ENCODE measurements at places on chromosomes 13 and 19. TPM values are rescaled to one million over a fixed set of nuclear protein-coding genes. Genes with fewer than 3 reads are reported as not detected.

Gene KLK13
- 0.67 TPM for total RNA-seq

Gene DOCK6
- total RNA-seq = 411 TPM

- no peaks in the 10 kb centered on the region for H3K36me3 ChIP-seq
- H3K4me1 ChIP-seq = no peaks in the 10 kb centered on the region
- peaks cover 2% of the 10 kb centered on the region for H3K27me3 ChIP-seq
- H3K4me3 ChIP-seq = no peak overlapping the region
Measured at GRCh38 chr13:59901191-59901590, 262.5 kb downstream of the DIAPH3 start.

GRCh38 chr13:101488734-101489133, 36.3 kb downstream of the ITGBL1 start:
- no peak overlapping the region for H3K4me3 ChIP-seq
- H3K27ac ChIP-seq = no peak overlapping the region
- no peak for DNase-seq
- no peaks in the 10 kb centered on the region for H3K27me3 ChIP-seq

Gene HIPK4
- total RNA-seq = not detected

Gene TMPRSS9
- not detected for total RNA-seq

Gene PCDH20
- total RNA-seq = 5.2 TPM

DNA sequence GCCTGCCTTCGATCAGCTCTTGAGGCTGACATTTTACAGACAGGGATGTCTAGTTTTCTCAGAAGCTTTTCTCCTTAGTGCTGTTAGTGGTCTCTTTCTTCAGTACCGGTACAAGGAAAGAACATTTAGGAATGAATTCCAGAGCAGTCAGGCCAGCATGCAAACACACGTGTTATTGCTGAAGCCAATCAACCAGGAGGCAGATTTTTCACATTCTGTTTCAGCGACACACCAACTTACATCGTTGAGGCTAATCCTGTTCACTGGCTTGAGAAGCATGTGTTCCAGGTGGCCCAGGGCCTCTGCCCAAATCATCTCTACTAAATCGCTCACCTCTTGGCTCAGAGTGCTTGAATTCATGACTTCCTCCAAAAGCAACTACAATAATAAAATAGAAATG, 19.2 kb downstream of the PARP4 start:
- peaks cover 7% of the 10 kb centered on the region for H3K4me1 ChIP-seq
- DNase-seq = no peak
- peaks cover 2% of the 10 kb centered on the region for H3K27me3 ChIP-seq

DNA sequence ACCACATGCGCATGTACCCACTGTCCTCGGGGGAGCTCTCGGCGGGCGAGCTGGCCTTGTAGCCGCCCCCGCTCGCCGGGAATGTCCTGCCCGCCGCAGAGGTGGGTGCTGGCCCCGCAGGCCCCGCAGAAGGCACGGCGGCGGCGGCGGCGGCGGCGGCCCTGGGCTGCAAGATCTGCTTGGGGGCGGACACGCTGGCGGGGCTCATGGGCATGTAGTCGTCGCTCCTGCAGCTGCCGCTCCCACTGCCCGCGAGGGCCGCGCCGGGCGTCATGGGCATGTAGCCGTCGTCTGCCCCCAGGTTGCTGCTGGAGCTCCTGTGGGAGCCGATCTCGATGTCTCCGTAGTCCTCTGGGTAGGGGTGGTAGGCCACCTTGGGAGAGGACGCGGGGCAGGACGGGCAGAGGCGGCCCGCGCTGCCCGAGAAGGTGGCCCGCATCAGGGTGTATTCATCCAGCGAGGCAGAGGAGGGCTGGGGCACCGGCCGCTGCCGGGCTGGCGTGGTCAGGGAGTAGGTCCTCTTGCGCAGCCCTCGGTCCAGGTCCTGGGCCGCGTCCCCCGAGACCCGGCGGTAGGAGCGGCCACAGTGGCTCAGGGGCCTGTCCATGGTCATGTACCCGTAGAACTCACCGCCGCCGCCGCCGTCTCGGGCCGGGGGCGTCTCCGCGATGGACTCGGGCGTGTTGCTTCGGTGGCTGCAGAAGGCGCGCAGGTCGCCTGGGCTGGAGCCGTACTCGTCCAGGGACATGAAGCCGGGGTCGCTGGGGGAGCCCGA, 2.4 kb downstream of the IRS2 start:
- peak overlapping the region; percentile 67 for H3K4me3 ChIP-seq
- no peak for DNase-seq
- peaks cover 7% of the 10 kb centered on the region for H3K27me3 ChIP-seq
- H3K27ac ChIP-seq = no peak overlapping the region

- DNase-seq = peak; percentile 25
- H3K36me3 ChIP-seq = no peaks in the 10 kb centered on the region
- H3K27me3 ChIP-seq = peaks cover 2% of the 10 kb centered on the region
- no peak overlapping the region for H3K27ac ChIP-seq
- H3K4me3 ChIP-seq = no peak overlapping the region
Measured at GRCh38 chr19:11578258-11579142, 1.1 kb upstream of the ACP5 start.
